ENCODE measurements at places on chromosomes 2 and 18.

DNA sequence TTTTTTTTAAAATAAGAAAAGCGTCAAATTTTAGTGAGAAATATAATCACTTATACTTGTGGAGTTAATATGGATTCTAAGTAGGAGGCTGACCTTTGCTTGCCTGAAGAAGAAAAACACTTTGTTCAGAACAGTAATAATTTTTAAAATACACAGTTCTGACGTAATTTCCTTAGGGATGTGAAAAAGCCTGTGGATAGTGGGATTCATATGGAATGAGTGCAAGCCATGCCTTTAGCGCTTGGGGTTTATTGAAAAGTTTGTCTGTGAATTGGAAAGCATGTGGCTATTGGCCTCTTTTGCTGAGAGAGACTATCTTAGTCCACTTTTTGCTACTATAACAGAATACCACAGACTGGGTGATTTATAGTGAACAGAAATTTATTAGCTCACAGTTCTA lies 151.3 kb downstream of the CCDC85A start:
- no peak for DNase-seq

- DNase-seq = no peak
Measured at GRCh38 chr18:60329131-60329530, 43.4 kb downstream of the MC4R start.

DNA sequence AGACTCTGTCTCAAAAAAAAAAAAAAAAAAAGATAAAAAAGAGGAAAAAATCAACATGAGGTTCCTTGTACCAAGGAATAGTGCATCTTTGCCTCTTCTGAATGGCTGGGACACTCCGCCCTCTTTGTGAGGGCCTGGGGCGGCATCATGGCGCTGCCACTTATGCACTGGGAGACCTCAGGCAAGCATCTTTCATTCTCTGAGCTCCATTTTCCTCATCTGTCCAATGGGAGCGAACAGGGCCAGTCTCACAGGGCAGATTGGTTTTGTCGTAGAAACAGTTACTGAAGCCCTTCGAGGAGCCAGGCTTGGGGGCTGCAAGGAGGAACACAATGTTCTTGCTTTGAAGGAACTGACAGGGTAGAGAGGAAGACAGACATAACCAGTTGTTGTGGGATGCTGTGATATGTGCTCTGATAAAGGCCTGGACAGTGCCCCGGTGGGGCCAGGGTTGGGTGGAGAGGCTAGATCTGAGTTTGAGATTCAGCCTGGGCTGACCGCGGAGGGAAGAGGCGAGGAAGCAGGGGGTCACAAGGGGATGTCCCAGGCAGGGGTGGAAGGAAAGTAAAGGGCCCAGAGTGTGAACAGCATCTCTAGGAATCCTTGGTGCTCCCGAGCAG lies 14.1 kb downstream of the ZFP36L2 start:
- DNase-seq = peak; percentile 92

DNA sequence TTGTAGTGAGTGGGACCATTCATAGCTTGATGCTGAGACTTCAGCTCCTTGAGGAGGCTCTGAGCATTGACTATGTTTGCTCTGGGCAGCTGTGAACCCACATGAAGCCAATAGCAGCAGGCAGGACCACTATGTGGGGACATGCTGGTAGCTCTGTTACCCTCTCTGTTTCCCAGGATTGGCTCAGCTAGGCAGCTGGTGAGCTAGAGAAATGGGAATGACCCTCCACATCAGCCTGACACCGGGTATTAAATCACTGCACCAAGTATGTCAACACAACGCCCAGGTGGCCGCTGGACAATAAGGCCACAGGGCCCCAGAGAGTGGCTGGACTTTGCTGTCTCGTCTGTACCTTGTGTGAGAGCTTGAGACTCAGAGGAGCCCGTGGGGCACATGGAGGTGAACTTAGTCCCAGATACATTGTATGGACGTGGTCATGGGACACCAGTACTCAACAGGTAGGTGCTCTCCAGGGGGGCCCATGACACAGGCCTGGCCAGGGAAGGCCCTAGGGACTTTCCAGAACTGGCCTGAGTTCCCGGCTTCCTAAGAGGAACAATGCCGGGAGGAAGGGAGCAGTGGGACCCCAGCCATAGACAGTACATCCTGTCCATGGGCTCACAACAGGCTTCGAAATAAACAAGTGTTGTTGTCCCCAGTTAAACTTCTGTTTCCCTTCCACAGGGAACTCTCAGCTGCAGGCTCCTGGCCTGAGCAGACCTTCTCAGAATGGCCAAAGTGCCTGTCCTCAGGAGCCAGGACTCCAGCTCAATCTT lies 35.2 kb downstream of the HS1BP3 start:
- no peak for DNase-seq

- DNase-seq = no peak
Measured at GRCh38 chr2:184472481-184472880, 125.8 kb upstream of the ZNF804A start.

DNA sequence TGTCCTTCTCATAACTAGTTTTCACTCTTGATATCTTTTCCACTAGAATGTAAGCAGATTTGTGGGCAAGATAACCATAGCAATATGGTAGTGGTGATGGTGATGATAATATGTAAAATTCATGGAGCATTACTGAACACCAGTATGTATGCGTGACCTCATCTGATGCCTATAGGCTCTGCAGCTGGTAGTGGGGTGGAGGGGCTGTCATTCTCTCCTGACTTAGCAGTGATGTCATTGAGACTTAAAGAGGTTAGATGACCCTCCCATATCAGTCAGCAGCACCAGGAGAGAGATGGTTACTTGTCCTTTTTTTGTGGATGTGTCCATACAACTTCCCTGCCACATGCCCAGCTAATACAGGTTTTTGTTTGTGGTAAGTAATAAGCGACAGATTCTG lies 27.9 kb downstream of the PARD3B start:
- DNase-seq = no peak

DNA sequence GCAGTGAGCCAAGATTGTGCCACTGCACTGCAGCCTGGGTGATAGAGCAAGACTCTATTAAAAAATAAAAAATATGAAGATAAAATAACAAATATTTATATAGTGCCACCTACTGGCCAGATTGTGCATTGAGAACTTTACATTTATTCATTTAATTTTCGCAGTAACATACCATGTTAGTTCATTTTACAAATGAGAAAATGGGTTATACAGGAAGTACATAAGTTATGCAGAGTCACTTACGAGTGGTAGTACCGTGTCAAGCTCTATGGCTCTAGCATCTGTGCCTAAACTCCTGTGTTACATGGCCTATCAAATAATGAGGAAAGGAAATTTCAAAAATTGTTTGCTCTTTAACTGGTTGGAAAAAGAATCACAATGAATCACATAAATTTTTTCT lies 27.9 kb downstream of the RIF1 start:
- peak; percentile 66 for DNase-seq

DNA sequence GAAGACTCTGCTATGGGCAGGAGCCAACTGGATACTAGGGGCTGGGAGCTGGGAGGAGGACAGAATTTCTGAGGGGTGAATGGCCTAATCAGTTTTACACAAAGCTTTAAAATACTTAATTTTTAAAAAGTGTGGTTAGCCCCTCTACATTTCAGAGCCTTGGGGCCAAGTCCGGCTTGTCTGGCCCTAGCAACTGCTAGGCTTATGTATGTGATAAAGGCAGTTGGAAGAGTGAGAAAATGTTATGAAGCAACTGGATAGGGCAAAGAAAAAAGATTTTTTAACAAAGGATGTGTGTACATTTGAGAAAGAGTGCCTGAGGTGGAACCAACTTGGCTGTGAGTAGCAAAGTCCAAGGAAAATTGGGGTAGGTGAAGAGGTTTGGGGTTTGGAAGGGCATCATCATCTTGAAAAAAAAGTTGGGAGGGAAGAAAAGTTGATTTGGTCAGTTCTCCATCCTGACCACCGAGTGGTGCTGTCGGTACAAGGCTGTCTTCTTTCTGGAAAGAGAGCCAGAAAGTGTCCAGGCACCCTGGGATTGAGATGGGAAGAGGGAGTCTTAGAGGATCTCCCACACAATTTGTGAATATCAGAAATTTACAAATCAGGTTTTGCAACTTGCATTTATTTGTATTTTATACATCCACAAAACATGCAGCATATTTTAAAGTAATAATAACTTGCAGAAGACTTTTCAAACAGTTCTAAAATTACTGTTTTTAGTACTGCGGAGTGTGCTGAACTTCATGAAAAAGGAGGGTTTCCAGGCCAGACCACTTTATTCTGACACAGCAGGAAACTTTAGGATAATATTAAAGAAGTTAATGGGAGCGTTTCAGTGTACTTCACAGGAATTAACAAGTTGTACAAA lies 10.5 kb upstream of the CDK15 start:
- DNase-seq = peak; percentile 67

DNA sequence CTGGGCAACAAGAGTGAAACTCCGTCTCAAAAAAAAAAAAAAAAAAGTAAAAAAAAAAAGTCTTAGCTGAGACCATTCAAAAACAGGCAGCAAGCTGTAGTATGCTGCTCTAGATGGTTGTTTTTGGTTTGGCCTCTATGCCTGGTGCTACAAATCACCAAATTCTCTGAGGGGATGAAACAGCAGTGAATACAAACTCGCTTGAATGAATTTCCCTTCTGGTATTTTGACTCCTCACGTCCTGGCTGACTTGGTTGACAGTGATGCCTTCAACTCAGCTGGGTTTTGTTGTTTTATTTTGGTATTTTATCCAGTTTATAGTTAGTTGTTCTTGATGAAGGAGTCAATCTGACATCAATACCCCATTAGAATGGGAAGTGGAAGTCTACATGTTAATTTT lies 3.3 kb upstream of the TCF7L1 start:
- DNase-seq = no peak

- DNase-seq = no peak
Measured at GRCh38 chr2:213723707-213724106, 439.4 kb downstream of the SPAG16 start.

DNA sequence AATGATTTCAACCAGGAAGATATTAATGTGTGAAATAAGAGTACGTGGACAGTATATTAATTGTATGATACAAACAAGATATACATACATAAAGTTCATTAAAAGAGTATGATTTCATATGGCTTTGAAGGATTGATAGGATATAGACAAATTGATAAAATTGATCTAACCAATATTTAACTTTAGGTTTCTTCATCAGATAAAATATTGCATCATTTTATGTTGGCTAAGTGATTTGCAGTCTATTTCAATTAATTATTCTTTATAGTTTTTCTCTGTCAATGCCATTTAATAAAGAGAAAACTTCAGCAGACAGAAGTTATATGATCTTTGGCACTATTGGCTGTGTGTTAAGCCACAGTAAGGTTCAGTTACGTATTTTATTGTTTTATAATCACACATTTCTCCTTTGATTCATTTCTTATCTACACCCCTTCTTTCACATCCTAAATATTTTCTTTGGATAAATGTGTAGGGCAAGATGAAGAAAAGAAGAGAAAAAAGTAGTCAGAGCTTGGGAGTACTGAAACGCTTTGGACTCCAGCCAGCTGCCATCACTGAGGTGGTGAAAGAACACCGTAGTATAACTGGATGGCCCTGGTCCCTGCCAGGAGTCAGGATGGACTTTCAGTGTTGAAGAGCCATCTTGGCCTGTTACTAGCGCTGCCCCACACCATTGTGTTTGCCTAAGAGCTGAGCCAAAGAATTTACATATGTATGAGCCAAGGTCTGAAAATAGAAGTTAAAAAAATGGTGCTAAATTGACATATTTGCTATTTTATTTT lies 9.8 kb upstream of the CPS1 start:
- no peak for DNase-seq

DNA sequence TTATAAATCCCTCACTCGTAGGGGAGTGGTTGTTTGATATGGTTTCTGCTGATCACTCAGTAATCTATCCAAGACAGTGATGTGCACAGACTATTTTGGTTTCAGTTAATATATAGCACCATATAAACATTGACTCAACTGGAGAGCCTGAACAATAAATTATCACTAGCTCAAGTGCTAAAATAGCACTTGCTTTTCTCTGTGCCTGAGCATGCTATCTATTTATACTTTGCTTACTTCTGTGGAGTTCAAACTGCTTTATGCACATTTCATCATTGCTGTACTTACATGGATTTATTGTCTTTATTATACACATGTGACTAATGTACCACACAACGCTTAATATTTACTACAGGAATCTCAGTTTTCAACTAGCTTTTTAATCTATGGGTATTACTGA lies 133.6 kb downstream of the BCL2 start:
- DNase-seq = no peak

GRCh38 chr2:227827143-227827542 lies 13.5 kb downstream of the CCL20 start:
- no peak for DNase-seq

DNA sequence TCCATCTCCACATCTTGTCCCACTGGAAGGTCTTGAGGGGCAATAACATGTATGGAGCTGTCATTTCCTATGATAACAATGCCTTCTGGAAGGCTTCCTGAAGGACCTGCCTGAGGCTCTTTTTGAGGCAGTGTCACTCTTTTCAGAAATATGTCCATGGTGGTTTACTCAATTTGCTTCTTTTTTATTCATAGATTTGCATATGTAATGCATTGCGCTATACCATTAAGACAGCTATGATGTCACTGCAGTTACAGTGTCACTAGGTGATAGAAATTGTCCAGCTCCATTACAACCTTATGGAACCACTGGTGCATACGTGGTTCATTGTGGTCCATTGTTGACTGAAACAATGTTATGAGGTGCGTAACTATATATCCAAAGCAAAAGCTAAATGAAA lies 19.9 kb downstream of the NABP1 start:
- DNase-seq = no peak

Measured in hematopoietic multipotent progenitor cell treated with erythropoietin and hydrocortisone succinate and interleukin-3 and kit ligand, for 4 days (in vitro differentiated cells).